ENCODE measurements at places on chromosomes 2 and 18.

GRCh38 chr18:58046794-58047555, 2.9 kb downstream of the NEDD4L start:
- no peak for DNase-seq

DNA sequence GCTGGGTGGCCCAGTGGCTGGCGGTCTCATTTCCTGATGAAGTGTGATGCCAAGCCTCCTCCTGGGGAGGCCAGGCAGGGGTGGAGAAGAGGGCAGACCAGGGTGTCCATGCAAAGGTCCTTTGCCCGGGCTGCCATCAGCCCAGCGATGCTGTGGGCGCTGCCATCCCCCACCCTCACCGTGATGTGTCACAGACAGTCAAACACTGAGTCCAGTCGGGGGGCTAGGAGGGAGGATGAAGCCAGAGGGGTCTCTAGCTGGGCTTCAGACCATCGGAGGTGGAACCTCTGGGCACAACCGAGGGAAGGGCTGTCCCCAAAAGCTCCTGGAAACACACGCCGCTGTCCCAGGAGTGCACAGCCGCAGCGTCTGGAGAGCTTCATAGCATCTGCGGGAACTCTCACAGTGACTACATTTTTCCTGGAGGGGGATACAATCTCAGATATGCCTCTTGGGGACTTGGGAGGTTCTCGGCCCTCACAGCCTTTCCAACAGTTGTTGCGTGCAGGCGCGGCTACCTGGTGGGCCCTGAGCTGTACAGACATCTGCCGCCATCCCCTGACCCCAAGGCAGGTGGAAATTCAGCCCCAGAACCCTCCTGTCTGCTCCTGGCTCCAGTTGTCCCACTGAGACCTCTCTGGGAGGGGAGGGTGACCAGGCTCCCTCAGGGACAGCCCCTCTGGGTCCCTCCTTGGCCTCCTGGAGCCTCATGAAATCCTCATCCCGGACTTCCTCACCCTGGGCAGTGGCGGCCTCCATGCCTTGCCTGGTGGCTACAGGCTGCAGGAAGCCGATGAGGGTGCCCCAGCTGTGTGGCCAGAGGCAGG, 26.5 kb upstream of the OTOS start:
- DNase-seq, result no peak

GRCh38 chr2:236661762-236662110, 92.1 kb downstream of the ACKR3 start:
- DNase-seq, result no peak

DNA sequence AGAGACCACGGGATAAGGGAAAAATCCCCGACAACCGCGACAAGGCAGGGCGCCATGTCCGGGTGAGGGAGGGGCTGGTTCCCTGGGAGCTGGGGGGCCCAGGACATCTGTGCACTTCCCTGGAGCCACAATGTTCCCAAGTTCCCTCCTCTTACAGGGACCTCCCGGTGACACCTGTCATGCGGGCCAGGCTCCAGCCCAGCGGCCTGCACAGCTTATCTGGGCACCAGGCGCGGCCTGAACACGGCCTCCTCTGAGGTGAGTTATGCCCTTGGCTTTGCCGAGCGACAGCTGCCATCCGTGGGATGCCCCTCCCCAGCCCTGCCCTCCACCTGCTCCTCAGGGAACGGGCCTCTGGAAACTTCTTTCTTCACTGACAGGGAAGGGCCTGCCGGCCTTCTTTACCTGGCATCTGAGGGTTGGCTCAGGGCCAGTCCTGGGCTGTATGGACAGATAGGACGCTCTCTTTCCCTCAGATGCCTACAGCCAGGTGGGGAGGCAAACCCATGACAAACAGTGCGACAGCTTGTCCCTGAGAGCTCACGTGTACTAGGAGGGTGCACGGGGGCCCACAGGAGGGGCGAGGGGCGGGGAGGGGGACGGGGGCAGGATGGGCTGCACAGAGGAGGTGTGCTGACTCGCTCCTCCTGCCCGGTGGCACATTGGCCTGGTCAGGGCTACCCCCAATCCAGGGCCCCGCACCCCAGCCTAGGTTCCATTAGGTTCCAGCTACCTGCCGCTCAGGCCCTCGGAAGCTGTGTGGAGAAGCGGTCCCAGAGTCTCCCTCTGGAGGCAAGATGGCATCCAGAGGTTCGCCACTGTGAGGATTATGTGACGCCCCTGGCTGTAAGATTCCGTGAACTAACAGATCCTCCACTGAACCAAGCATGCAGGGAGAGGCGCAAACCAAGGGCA, 34.9 kb upstream of the HPCAL1 start:
- no peak for DNase-seq

- DNase-seq, result no peak
Measured at GRCh38 chr2:121253674-121254240, 31.2 kb downstream of the TFCP2L1 start.

- DNase-seq, result no peak
Measured at GRCh38 chr18:44392933-44393332, 287.8 kb upstream of the SETBP1 start.

- DNase-seq, result peak; percentile 80
Measured at GRCh38 chr2:221572821-221573429, 821 bp upstream of the EPHA4 start.

DNA sequence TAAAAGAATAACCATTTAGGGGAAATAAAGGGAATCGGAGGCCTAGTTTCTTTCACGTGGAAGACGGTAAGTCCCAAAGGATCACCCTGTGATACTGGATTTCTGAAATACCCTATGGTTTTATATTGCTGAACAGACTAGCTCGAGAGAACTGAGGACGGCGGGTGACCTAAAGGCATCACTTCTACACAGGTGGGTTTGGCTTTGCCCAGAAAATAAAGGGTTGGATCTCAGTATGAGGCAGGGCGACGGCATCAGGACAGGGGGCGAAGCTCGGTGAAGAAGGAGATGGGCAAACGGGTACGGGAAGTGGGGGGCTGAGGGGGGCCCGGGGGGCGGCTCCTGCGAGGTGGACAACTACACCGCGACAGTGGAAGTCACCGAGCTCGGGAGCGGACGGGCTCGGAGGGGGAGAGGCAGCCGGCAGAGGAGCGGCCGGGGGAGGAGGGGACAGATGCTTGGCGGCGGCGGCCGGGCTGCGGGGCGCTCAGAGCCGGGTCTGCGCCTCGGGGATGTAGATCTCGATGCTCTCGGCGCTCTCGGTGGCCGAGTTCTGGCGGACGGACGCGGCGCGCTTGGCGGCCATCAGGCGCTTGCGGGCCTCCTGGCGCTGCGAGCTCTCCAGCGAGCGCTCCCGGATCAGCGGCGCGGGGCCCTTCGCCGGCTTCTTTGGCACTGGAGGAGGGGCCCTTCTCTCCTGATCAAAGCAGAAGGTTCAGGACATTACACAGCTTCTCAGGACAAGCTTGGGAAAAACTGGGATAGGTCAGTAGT, 48.9 kb downstream of the TGIF1 start:
- DNase-seq, result peak; percentile 46

DNA sequence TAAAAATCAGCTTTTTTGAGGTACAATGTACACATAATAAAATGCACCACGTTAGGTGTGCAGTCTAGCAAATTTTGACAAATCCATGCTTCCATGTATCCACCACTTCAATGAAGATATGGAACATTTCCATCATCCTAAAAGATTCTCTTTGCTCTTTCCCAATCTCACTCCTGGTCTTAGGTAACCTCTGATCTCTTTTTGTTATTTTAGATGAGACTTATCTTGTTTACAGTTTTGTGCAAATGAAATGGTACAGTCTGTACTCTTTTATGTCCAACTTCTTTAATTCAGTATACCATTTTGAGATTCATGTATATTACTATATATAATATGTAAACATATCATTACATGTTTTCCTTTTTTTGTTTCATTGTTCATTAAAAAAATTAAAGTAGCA, 16.3 kb upstream of the SERPINB5 start:
- no peak for DNase-seq

- no peak for DNase-seq
Measured at GRCh38 chr2:101364878-101365277, 22.4 kb downstream of the CREG2 start.

DNA sequence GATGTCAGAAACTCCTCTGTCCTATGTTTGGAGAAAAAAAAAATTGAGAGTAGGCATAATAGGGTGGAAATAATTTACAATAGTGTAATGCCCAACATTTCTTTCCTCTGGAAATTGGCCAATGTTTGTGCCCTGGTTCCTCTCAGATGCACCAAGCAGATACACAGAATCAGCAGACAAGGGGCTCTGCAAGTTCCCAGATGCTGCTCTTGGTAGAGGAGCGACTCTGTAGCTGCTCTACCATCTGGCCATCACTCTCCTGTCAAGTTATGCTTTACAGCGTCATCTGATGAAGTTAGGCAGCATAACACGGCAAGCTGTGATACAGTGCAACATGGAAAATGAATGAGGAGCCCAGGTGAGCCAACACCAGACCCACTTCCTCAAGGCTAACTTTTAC, 1.6 kb downstream of the DYTN start:
- DNase-seq, result no peak

GRCh38 chr18:52422985-52423601, 83.1 kb downstream of the DCC start:
- no peak for DNase-seq

DNA sequence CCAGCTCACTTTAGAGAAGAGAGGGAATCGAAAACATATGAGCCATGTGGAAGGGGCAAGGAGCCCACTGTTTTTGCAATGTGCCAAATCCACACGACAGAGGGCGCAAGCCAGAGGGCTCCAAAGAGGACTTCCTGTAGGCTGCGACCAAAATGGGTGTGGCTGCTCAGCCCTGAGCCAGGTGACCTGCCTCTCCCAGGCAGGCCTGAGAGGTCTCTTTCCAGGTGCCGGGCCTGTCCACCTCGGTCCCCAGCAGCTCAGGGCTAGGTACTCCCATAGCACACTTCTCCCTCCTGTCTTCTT, 153.8 kb downstream of the TTC32 start:
- DNase-seq, result no peak

- DNase-seq, result no peak
Measured at GRCh38 chr2:79649531-79649930, 136.7 kb downstream of the CTNNA2 start.

- no peak for DNase-seq
Measured at GRCh38 chr18:12283256-12283655, 24.8 kb upstream of the TUBB6 start.

GRCh38 chr2:224816816-224817215, 100.7 kb upstream of the CCDC195 start:
- DNase-seq, result no peak

DNA sequence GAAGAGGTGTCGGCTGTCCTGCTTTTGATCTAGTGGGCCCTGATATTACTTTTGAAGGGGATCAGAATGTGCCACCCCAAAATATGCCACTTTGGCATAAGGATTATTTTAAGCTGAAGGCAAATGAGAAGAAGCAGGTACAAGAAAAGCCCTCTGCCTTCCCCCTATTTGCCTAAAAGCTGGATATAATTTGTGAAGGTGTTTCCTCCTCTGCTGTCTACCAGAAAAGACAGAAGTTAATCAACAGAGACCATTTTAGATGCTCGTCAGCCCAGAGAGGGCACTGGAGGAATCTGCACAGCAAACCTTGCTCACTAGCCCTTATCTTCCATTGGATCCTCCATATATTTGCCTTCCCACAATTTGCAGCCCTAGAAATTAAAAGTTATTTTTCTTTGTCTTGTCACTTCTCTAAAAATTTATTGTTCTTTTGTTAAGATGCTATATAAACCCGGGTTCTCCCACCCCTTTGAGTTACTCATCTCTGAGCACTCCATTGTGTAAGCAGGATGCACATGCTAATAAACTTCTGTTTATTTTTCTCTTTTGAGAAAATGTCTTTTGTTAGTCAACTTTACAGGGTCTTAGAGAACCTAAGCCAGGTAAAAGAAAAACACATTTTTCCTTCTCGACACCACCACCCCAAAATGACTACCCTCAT, 163.2 kb upstream of the SLC1A4 start:
- no peak for DNase-seq

- DNase-seq, result no peak
Measured at GRCh38 chr2:35819033-35819432, 536.5 kb upstream of the CRIM1 start.

Data from left hindlimb (tissue), 1 donor.